ENCODE measurements at places on chromosomes 7 and 10.

DNA sequence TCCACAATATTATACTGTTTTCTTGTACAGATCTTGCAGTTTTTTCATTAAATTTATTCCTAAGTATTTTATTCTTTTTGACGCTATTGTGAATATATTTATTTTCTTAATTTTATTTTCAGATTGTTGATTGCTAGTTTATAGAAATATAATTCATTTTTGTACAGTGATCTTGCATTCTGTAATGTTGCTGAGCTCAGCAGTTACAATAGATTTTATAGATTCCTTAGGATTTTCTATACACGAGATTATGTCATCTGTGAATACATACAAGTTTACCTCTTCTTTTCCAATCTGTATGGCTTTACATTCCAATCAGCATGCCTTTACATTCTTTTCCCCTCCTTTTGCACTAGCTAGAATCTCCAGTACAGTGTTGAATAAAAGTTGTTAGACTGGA lies 130.0 kb downstream of the C1GALT1 start:
- H3K27ac ChIP-seq = no peak overlapping the region
- no peak for DNase-seq
- H3K27me3 ChIP-seq = no peaks in the 10 kb centered on the region
- H3K36me3 ChIP-seq = no peaks in the 10 kb centered on the region
- H3K4me3 ChIP-seq = no peak overlapping the region

GRCh38 chr10:114266521-114266920 lies 27.5 kb downstream of the VWA2 start:
- no peaks in the 10 kb centered on the region for H3K36me3 ChIP-seq
- peaks cover 14% of the 10 kb centered on the region for H3K4me1 ChIP-seq
- H3K27ac ChIP-seq = no peak overlapping the region
- no peak for DNase-seq
- H3K4me3 ChIP-seq = no peak overlapping the region
- H3K27me3 ChIP-seq = no peaks in the 10 kb centered on the region

GRCh38 chr10:78568620-78569019 lies 500.1 kb upstream of the ZMIZ1 start:
- H3K4me1 ChIP-seq = peaks cover 18% of the 10 kb centered on the region
- H3K27me3 ChIP-seq = no peaks in the 10 kb centered on the region
- no peak overlapping the region for H3K4me3 ChIP-seq
- DNase-seq = no peak
- H3K27ac ChIP-seq = no peak overlapping the region
- no peaks in the 10 kb centered on the region for H3K36me3 ChIP-seq

- no peak overlapping the region for H3K4me3 ChIP-seq
- H3K27ac ChIP-seq = no peak overlapping the region
- DNase-seq = no peak
These were observed 322.9 kb downstream of the PTEN start for GRCh38 chr10:88186335-88186734.

DNA sequence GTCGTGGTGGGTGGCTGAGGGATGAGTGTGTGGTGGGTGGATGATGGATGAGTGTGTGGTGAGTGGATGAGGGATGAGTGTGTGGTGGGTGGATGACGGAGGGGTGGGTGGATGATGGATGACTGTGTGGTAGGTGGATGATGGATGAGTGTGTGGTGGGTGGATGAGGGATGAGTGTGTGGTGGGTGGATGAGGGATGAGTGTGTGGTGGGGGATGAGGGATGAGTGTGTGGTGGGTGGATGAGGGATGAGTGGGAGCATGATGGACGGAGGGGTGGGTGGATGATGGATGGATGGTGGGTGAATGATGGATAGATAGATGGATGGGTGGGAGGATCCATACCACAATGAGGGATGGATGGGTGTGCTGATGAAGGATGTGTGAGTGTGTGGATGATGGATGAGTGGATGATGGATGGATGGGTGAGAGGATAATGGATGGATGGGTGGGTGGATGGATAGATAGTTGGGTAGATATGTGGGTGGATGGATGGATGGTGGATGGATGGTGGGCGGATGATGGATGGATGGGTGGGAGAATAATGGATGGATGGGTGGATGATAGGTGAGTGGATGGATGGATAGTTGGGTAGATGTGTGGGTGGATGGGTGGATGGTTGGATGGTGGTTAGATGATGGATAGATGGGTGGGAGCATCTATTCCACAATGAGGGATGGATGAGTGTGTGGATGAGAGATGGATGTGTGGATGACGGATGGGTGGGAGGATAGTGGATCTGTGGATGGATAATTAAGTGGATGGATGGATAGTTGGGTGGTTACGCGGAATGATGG lies 266.8 kb downstream of the CELF2 start:
- no peaks in the 10 kb centered on the region for H3K4me1 ChIP-seq
- no peak overlapping the region for H3K4me3 ChIP-seq
- no peaks in the 10 kb centered on the region for H3K27me3 ChIP-seq
- H3K36me3 ChIP-seq = no peaks in the 10 kb centered on the region
